T-helper 9 cell (primary cell): ENCODE measurements at places on chromosomes 7 and 10.

DNA sequence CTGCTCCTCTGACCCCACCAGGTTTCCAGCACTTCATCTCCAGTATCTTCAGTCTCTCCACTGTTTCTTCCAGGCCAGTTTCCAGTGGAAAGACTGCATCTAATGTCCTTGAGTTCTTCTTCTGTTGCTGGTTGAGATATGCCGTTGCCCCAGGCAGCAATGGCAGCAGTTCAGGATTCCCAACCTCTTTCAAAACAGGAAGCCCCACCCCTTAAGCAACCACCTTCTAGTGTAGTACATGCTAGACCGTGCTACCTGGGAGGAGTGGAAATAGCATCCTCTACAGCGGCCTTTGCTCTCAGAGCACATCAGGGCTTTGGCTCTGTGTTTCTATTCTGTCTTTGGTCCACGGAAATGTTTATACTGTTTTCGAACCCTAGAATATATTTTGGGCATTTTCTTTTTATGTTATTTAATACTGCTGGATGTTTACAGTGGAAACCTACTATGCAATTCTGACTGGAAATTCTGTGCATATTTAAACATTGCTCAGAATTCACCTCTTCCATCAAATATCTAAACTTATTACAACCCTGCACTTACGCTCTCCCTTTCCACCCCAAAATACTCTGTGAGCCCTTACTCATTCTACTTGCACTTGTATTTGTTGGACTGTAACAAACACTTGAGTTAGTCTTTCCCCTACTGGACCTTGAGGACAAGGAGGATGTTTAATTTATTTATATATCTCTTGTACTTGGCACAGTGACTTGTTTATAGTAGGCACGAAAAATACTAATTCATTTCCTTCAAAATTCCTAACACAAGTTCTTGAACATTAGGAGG, 8.5 kb upstream of the BPGM start:
- no peak for DNase-seq

DNA sequence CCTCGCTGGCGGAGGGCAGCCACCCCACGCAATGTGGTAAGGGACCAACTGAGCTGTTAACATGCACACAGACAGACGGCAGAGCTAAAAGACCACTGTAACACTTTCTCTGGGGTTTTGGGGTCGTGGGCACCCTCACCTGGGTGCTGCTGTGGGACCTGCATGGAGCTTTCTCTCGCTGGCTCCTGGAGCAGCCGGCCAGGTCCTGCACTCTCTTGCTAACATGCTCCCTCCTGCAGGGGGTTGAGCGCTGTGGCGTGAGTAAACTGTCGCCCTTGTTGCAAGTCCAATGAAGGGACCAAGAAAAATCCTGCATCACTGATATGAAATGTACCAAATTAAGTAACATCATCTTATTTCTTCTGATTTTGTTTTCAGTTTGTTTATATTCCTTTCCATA, 92.0 kb downstream of the ADK start:
- DNase-seq = no peak

DNA sequence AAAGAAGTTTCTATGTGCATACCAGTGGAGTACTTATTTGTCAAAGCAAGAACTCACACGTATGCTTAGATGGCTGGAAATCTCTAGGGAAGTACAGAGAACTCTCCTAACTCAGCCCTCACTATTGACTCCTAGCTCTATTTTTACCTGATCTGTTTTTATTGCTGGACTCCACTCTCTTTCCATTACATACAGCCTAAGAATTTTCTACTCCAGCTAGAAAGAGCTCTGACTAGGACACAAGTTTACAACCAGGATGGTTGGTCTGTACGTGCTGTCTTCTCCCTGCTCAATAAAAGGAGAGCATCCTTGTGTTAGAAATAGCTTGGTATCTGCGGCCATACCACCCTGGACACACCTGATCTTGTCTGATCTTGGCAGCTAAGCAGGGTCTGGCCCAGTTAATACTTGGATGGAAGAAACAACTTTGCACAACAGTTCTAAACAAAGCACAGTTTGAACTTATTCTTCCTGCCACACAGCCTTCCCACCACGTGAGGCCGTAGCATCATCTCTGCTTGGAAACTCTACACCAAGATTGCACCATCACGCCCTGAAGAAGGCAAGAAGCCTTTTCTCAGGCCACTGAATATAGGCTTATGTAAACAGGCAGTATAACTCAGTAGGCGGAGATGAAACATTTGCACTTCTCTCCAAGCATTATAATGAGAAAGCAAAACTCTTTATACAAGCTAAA, 50.7 kb downstream of the KCNMA1 start:
- DNase-seq = no peak

DNA sequence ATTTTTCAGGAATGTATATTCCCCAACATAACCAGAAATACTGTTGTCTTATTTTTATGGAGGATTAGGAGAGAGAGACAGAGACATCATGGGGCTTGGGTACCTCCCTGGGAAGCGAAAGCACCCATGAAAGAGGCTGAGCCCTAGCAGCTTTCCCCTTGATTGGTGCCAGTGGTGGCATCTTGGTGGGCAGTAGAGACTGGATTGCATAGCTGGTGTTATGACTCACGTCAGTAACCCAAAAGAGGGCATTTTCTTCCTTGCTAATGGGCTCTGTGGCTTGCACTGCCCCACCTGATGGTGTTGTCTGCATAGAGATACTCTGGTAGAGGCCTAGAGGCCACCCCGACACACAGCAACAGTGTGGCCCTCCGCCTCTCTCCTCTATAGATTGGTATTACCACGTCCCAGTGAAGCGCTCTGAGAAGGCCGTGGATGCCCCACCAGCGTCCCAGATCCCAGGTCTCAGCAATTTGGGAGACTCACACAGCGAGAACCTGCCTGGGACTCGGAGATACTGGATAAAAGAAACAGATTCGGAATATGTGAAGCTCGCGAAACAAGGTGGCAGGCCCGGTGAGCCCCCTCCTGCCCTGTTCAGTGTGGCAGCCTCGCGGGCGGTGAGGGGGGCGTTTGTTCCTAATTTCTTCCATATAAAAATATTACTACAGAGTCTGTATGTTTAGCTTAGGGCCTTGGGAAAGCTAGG, 5.8 kb downstream of the C7orf57 start:
- no peak for DNase-seq

- no peak for DNase-seq
Observed at GRCh38 chr10:86655173-86655540, 810 bp downstream of the OPN4 start.

DNA sequence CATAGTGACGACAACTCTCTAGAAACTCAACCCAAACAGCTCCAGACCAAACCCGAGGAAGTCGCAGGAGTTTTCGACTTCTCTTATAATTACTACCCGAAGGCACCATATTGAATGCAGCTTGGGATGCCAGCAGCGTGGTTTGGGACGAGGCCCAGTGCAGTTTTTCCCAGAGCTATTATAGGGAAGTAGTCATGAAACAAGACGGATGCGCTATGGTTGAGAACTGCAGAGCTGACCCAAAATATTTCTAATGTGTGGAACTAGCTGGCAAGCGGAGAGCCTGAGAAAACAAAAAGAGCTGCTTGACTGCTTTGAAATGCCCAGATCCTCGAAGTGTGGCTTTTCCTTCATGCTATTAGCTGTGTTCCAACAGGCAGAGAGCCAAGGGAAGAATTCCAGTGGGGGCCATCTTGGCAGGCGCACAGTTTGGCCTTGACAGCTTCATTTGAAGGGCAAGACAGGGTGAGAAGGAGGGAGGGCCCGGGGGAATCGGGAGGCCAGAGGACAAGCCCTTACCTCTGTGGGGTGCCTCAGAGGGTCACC, 122.7 kb downstream of the CUL2 start:
- no peak for DNase-seq

- no peak for DNase-seq
Observed at GRCh38 chr10:86164960-86165630, 201.5 kb downstream of the GRID1 start.

DNA sequence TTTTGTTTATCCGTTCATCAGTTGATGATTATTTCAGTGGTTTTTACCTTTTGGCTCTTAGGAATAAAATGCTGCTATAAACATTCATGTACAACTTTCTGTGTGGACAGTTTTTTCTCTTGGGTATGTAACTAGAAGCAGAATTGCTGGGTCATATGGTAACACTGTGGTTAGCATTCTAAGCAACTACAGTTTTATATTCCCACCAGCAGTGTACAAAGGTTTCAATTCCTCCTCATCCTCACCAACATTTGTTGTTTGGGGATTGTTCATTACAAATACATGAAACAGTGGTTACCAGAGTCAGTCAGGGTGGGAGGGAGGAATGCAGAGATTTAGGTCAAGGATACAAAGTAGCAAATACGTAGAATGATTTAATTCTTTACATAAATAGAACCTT, 97.0 kb downstream of the NPSR1 start:
- DNase-seq = no peak

DNA sequence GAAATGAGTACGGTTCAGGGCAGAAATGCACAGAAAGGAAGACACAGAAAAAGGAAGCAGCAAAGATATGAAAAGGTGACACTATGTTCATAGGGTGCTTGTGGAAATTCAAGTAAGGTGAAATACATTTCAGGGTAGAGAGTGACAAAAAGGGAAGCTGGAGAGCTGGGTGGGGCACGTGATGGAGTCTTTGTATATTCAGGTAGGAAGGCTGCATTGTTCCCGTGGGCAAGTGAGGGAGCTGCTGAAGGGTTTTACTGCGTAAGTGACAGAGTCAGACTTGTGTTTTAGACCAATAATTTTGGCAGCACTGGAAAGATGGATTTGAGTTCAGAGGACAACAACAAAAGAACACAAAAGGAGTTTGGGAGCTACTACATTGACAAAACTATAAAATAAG, 35.3 kb upstream of the ANK3 start:
- no peak for DNase-seq

DNA sequence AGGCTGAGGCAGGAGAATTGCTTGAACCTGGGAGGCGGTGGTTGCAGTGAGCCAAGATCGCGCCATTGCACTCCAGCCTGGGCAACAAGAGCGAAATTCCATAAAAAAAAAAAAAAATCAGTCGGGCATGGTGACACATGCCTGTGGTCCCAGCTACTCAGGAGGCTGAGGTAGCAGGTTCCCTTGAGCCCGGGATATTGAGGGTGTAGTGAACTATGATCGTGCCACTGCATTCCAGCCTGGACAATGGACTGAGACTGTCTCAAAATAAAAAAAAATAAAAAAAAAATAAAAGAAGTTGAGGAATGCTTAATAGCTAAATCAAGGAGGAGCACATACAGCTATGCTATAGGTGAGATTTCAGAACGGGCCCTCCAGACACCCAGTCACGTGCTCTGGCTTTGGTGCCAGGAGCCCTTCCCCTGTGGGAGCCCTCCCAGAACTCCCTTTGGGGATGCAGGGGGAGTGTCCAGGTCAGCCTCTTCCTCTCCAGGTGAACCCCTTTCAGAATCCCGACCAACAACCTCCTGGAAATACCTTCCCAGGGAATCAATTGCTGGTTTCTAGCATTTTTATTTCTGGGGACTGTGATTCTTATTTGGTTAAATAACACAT, 42.9 kb upstream of the CTBP2 start:
- DNase-seq = no peak

DNA sequence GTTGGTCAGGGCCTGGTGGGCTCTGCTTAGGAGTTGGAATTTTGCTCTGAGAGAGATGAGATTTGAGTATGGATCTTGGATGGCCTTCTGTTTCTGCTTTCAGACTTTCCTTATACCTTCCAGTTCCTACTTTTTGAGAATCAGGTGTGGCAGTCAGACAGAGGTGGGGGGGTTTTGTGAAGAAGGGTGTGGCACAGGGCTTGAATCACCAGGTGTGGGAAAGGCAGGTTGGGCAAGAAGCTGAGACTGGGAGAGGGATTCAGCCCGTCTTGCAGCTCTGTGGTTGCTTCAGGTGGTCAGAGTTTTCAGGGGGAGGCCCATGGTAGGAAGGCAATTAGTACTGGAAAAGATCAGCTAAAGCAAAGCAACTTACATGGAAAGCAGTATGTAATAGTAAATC, 340.2 kb downstream of the LRMDA start:
- no peak for DNase-seq

DNA sequence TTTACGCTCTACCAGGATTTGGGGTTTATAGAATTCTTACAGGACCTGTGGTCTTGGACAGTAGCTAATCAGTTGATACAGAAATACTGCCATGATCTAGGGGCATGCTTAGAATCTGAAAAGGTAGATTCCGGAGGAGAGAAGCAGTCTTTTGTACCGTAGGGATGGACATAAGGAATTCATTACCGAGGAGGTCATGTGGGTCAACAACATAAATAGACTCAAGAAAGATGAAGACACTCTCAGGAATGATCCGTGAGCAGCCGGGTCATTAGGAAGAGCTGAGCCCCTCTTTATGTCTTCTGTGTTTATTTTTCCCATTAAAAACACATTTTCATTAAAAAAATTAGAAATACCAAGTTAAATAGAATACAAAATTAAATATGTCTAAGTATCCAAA, 160.1 kb upstream of the TNS3 start:
- DNase-seq = no peak

DNA sequence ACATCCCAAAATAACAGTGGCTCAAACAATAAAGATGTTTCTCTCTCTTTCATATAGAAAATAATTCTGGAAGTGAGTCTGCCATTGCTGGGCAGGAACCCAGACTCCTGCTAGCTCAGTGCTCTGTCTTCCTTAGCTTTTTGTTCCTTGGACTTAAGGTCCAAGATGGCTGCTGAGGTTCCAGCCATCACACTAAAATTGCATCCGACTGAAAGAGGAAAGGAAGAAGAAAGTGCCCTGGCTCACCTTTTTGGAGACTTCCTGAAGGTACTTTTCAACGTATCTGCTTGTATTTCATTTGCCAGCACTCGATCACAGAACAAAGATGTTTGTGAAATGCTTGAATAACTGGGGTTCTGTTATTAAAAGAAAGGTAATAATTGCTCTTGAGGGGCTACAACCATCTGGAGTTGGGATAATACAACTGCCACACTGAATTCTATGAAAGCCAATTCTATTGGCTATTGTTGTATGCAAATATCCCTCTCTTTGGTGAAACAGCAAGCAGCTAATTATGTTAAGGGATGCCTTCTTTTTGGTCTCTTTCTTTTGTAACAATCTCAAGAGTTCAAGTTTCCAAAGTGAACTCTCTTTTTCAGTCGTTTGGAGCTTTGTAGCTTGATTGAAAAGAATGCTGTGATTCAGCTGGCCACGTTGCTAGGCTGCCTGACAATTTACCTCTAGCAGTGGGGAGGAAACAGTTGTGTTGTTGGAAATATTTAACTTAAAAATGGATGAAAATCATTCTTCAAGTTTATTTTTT, 83.9 kb downstream of the BAMBI start:
- DNase-seq = no peak

DNA sequence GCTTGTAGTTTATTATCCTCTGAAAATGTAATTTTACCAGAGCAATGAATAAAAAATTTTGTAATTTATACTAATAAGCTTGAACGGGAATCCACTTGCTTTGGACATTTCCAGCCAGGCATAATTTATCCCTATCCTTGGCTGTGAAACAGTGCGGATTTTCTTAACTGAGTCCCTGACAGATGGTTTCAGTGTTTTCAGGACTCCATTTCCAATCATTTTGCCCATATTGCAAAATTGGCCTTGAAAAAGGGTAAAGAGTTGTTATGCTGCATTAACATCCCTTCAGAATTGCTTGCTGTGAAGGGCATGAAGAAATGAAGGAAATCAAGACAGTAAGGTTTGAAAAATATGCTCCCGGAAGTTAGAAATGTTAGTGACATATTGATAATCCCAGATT, 57.7 kb downstream of the NXPH1 start:
- DNase-seq = no peak
